ENCODE measurements at places on chromosomes 7 and 10. TPM values are rescaled to one million over a fixed set of nuclear protein-coding genes. Genes with fewer than 3 reads are reported as not detected.
A peak's percentile ranks its signal among the peaks of the same experiment; 100 is the strongest.

Gene NPY
- total RNA-seq = not detected

Gene DRGX
- not detected for total RNA-seq

Gene MPLKIP
- 53.0 TPM for total RNA-seq

Gene TMEM270
- total RNA-seq = not detected

Gene SFTPA1
- total RNA-seq = not detected

Gene IL6
- total RNA-seq = 207 TPM

Gene SUFU
- total RNA-seq = 2.2 TPM

Gene AOAH
- 0.10 TPM for total RNA-seq

GRCh38 chr10:30058570-30059132 lies 735 bp downstream of the JCAD start:
- no peak for DNase-seq

- no peak for DNase-seq
These were observed 67.8 kb upstream of the TNRC18 start for GRCh38 chr7:5491251-5492019.

- DNase-seq = no peak
These were observed 29.9 kb downstream of the POLL start for GRCh38 chr10:101558204-101558603.

DNA sequence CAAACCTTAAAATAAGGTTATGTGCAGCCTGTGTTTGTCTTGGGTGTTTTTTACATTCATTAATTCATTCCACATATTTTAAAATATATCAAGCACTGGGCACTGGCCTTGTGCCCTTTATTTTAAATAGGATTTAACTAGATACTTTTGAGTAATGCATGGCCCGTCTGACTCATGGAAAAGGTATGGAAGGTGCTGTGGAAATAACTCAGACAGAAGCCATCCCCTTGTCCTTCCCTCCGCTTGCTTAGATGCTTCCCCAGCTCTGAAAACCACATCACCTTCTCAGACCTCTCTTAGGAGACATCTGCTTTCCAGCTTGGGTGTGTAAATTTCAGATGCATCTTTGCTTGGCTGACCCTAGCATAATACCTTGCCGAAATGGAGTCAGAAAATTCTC lies 30.5 kb downstream of the SLC18A2 start:
- no peak for DNase-seq

DNA sequence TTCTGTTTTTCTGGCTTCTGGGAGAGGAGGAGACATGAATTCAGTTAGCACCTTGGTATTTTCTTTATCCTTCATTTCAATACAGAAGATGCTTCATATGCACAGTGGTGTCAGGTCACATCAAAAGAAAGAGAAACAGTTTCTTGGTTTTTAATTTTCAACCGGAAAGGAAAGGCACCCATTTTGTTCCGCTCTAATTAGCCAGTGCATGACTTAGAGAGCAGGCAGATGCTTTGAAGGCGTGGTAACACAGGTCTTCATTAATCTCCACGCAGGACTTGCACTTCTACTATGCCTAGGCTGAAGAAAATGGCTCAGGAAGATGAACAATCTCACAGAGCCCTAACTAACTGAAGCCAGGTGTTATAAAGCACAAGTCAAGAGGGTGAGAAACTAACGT lies 70.4 kb upstream of the ATRNL1 start:
- no peak for DNase-seq

DNA sequence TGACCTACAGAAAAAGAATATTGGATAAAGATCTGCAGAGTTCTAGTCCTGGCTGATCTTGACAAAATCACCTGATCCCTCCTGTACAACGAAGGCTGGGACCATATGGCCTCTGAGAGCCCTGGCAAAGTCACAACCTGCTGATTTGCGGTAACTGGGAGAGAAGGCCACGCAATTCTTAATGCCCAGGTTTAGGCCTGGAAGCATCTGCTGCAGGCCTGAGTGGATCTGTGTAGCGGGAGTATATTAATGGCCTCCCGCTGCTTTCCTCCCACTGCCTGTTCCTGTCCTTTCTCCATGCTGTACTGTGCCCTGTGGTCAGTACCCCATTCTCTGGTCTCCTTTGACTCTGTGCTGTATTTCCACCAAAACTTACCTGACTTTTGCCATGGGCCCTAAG lies 24.2 kb downstream of the AKR1B1 start:
- no peak for DNase-seq

GRCh38 chr7:98907570-98907969 lies 29.2 kb downstream of the TRRAP start:
- no peak for DNase-seq

- DNase-seq = no peak
These were observed 6.5 kb downstream of the ZSWIM8 start for GRCh38 chr10:73791871-73792400.

DNA sequence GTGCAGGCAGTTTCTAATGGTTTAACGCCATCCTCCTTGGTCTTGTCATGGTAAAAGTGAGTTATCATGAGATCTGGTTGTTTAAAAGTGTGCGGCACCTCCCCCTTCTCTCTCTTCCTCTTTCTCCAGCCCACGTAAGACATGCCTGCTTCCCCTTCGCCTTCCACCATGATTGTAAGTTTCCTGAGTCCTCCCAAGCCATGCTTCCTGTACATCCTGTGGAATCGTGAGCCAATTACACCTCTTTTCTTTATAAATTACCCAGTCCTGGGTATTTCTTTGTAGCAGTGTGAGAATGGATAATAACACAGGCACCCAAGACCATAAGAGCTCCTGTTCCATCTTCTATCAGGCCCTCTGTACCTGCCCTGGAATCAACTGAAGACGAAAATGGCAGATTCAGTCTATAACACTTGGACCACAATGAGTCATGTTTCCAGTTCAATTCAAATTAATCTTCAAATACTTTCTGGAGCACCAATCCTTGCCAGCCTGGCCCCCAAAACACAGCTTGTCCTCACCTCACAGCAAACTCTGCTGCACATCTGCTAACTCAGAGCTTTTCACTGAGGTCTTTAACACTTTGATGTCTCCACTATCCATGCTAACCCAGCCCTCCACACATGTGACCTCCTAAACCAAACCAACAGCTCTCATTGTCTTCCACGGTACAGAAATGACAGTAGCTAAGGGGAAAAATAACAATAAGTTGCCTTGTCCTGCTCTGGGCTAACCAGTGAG lies 73.2 kb downstream of the SFMBT2 start:
- DNase-seq = no peak

GRCh38 chr10:131354380-131354779 lies 42.9 kb upstream of the TCERG1L start:
- DNase-seq = peak; percentile 4

DNA sequence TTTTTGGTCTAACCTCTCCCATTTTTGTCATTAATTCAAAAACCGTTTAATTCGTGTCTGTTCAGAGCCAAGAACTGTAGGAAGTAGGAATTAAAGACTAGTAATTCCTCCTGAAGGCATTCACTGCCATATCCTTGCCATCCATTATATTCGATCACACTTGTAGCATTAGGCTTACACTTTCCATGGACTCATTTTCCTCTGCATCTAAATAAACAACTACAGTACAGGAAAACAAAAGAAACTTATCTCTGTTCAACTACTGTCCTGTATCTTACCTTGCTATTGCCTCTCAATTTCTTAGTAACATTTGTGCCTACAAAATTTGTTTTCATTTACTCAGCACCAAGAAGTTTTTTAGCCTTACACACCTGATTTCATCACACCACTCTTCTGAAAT lies 111.6 kb upstream of the SEMA3C start:
- no peak for DNase-seq

DNA sequence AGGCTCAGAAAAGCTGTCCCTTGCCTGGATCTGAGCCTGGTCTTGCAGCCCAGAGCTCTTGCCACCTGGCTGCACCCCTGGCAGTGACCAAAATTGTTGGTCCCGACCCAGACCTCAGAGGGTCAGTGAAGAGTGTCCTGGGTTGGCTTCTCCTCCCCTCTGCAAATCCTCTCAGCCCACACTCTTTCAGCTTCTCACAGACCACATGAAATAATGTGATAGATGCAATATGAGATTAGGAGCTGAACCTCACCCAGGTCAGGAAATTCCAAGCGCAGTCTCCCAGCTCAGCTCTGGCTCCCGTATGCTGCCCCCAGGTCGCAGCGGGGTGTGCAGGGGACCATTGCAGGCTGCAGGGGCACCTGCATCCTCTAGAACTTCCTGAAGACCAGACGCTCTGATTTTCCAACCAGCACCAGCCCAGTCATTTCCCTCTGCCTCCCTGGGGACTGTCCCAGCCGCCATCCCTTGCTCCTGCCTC lies 19.6 kb upstream of the RET start:
- DNase-seq = no peak

GRCh38 chr10:132648851-132649528 lies 111.4 kb downstream of the INPP5A start:
- DNase-seq = no peak

- DNase-seq = no peak
These were observed 505.6 kb downstream of the HTR7 start for GRCh38 chr10:90352288-90352687.

GRCh38 chr7:25536851-25537250 lies 308.6 kb upstream of the NPVF start:
- no peak for DNase-seq

- DNase-seq = no peak
These were observed 21.9 kb downstream of the RRP12 start for GRCh38 chr10:97378933-97379921.
